Iris pigment epithelial cell (primary cell): ENCODE measurements at places on chromosomes 6 and 20.
A peak's percentile ranks its signal among the peaks of the same experiment; 100 is the strongest.

DNA sequence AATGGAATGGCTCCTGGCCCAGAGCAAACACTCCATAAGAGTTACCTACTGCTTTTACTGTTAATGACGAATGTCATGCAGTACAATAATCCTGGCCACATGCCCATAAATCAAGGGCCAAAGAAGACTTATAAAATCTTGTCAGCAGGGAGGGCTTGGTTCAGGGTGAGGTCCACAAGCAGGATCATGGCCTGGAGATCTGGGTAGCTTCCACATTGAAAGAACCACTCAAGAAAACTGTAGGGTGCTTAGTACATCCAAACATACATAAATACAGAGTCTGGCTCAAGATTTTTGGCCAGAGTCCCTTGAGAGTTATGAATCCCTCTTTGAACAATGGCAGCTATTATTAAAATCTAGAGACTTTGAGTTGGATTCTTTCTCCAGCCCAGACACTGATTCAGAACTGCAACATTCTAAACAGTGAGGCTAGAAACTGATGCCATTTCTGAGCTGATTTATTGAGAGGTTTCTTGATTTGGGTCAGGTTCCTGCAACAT, 188.7 kb downstream of the CDC5L start:
- peak; percentile 49 for DNase-seq

- peak; percentile 96 for DNase-seq
Measured at GRCh38 chr6:169689287-169689686, 12.5 kb downstream of the WDR27 start.

- no peak for DNase-seq
Measured at GRCh38 chr20:25239387-25240370, 8.2 kb upstream of the PYGB start.

DNA sequence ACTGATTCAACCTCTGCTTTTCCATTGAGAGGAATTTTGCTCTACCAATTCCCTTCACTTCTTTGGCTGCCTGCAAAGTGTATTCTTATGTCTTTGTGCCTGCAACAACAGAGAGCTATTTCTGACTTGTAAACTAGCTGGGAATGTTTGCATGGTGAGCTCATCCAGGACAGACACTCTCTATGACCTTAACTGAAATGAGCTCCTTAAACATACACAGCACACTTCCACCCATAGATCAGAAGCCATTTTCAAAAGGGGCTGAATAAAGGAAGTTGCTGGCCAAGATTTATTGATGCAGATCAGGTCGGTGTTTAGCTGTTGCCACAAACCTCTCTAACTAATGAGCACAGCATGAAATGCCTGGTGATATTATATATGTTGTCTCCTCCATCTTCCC, 377.7 kb downstream of the BTBD9 start:
- DNase-seq: peak; percentile 97

GRCh38 chr6:4008324-4009047, 70.5 kb downstream of the FAM217A start:
- DNase-seq: peak; percentile 93

DNA sequence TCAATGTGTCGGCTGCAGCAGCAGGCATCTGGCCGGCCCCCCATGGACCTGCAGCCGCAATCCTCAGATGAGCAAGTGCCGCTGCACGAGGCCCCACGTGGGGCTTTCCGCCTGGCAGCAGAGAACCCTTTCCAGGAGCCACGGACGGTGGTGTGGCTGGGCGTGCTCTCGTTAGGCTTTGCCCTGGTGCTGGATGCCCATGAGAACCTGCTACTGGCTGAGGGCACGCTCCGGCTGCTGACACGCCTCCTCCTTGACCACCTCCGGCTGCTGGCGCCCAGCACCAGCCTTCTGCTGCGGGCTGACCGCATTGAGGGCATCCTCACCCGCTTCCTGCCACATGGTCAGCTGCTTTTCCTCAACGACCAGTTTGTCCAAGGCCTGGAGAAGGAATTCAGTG, 3.5 kb downstream of the AP5S1 start:
- DNase-seq: no peak

DNA sequence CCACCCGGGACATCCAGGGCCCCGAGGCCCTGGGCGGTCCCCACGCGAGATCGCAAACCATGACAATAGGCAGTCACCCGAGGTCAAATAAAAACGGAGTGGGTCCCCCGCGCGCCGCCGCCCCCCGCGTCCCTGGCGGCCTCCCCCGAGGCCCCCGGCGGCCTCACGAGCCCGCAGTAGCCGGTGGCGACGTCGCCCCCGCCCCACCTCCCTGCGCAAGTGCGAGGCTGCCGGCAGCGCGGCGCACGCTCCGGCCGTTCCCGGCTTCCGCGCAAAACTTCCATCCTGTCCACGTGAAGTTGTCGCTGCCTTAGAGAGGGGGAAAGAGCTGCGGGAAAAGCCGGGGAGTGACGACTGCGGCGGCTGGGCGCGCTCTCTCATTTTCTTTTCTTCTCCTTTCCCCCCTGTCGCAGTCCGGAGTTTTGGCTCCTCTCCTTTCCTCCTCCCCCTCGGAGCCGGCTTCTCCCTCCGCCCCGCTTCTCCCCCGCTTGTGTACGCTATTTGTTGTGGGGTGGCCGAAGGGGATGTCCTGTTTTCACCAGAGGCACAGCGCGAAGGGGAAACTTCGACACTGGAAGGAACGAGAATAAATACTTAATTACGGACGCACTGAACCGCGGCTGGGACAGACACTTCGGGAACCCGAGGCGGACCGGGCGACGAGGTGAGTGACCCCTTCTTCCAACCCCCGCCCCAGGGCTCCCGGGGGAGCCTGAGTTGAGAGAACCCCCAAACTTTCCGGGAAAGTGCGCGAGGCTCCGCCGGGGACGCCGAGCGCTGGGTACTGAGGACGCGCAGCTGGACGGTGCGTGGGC, at the start of gene EYA4:
Gene EYA4 (plus strand): TSS at position 272 of the 815 bp plus-strand sequence. CDS start 33,424 bp downstream, outside the sequence.
- DNase-seq: peak; percentile 35

DNA sequence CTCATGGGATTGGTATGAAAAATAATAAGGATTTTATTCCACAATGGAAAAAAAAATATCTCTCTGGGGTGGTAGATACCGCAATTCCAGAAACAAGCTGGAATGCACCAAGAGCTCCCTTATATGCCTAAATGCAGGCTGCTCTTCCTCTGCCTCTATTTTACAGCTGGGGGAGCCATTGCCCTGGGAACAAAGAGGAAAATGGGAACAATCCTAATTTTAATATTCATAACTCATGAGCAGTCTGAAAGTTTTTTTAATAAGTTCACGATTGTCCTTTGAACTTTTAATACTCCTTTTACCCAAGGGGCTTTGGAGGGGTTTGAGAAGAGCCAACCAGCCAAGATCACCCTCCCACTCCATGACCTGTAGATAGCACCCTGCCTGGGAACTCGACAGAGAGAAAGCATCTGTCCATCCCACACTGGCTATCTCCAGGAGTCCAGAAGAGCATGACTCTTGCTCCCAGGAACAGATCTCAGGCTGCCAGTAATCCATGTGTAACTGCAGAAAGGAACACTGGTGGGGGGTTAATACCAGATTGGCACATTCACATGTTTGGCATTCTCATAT, 74.7 kb downstream of the CD83 start:
- no peak for DNase-seq

DNA sequence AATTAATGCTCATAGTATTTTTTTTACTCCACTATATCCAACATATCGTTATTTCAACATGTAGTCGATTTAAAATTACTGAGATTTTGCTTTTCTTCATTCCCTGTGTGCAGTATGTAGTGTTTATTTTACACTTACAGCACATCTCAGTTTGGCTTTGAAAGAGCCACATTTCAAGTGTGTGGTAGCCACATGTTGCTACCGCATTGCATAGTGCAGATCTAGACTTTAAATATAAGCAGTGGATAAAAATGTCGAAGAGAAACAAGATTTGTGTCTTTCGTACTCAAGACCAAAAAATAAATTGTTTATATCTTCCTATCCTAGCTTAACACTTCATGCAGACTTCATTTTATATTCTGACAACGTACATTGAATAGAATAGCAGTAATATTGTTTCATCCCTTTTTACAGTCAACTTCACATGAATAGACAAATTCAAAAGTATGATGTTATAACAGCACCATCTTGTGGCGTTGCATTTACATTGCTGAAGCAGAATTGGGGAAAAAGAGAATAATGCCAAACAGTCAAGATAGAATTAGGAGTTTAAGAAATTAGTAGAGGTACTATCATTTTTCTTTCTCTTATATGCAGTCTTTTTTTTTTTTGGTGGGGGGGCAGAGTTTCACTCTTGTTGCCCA, 29.9 kb downstream of the FBXO5 start:
- peak; percentile 57 for DNase-seq

DNA sequence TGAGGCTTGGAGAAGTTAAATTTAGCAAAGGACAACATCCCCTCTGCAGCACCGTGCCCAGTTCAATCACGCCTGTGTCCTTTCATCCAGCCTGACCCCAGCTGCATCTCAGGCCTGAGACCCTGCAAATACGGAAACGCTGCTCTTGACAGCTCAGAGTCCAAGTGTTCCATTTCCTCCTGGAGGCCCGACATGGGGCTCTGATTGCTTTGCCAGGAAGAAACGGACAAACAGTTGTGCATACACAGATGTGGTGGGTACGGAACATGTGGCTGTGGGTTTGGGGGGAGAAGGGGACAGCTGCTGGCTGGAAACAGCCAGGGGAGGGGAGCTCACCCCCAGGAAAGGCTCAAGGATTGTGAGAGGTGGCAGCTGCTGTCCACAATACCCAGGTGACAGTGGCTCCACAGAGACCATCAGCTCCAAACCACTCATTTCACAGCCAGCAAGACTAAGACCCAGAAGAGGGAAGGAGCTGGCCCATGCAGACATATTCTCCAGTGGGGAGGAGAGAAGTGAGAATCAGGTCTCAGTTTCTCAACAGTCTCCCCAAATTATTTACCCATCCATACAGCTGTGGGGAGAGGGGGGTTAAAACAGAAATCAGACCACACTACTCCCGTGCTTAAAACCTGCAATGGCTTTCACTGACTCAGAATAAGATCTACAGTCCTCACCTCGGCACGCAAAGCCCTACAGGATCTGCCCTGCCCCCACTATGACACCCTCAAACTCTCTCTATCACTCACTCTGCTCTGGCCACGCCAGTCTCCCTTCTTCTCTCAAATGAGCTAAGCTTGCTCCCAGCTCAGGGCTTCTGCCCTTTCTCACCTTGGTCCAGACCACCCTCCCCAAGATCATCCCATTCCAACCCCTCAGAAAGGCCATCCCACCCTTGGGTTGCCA, 89.1 kb downstream of the PREX1 start:
- DNase-seq: no peak

GRCh38 chr6:7261032-7261841, 51.8 kb downstream of the SSR1 start:
- DNase-seq: peak; percentile 88

- no peak for DNase-seq
Measured at GRCh38 chr6:101758368-101758767, 364.9 kb downstream of the GRIK2 start.

DNA sequence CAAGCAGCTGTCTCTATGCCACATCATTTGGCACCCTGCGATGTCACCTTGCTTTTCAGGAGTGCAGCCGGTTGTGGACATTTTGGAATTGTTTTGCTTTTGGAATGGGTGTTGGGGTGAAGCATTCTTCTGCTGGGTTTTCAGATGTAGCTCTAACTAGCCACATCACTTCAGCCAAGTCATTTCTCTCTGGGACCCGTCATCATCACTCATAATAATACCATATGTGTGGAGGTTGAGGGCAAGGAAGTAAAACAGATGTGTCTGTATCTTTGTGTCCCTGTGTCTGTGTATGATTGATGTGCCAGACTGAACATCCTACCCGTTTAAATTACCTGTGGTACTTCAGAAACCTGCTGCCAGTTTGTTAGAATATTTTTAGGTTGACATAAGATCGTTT, 49.5 kb upstream of the TULP4 start:
- DNase-seq: no peak

- DNase-seq: no peak
Measured at GRCh38 chr6:5423251-5423650, 161.9 kb downstream of the FARS2 start.

- no peak for DNase-seq
Measured at GRCh38 chr6:125050663-125051318, 88.6 kb downstream of the RNF217 start.

- peak; percentile 89 for DNase-seq
Measured at GRCh38 chr20:38084425-38084951, 50.9 kb downstream of the RPRD1B start.

DNA sequence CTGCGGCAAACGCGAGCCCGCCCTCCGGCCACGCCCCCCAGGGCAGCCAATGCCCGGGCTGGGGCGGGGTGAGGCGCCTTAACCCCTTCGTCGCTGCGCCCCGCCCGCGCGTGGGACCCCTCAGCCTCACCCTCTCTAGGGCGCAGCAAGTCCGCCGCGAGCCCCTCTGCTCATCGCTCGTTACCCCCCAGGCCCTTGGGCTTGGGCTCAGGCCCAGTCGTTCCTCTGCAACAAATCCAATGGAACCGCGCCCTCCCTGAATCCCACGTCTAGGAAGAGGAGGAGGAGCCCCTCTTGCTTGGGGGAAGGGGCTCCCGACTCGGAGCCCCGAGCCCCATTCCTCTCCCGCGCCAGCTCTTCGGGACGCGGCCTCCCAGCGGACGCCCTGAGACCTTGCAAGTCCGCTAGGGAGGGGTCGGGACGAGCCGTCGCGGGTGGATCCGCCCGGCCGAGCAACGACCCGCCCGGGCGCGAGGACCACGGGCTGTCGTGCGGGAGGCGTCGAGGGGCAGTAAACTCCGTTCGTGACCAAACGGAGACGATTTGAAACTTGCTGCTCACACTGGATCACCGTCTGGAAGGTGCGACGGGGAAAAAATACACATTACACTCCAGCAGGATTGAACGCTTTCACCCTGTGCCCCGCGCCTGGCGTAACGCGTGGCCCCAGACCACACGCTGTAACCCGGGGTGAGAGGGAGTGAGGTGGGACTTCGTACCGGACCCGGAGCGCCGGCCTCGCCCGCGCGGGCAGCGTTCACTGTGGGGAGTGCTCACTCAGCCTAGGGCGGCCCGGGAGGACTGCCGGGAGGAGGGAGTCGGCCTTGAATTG, 477 bp upstream of the LZTS3 start:
- DNase-seq: peak; percentile 73

DNA sequence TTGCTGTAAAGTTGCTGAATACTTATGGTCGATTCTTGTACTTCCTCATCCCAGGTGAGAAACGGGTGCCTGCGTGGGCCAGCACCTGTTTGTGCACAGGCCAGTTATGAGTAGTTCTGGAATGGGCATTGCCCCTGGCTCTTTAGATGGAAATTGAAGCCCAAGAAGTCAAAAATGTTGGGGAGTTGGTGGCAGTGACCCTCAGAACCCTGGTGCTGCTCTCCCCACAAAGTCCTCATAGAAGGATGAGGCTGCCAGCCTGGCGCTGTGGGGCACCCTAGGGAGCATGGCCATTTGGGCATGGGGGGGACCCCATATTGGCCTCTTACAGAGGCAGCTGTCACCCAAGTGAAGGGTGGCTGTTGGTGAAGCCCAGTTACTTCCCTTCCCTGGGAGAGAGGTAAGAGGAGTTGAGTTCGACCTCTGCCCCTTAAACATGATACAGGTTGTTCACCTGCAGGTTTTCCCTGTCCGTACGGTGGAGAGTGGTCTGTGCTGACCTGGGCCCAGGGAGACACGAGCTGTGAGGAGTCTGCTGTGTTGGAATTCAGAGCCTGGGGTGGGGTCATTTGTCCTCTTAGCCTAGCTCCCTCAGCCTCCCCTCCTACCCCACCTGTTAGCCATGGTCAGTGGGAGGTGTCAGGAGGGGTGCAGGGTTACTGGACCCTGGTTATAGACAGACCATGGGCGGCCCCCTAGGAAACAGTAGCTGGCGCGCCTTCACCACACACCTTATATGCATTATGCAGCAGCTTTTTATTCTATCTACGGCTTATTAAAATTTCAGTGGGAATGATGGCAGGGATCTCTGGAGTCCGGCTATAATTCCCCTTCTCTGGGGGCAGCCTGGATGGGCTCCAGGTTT, 4.9 kb downstream of the HMGA1 start:
- DNase-seq: no peak

- no peak for DNase-seq
Measured at GRCh38 chr6:74181471-74181870, 485.5 kb downstream of the CD109 start.

- peak; percentile 96 for DNase-seq
Measured at GRCh38 chr6:33160728-33161344, 31.4 kb downstream of the COL11A2 start.
